ENCODE measurements at places on chromosomes 6 and 20.

GRCh38 chr6:89657445-89658158 is 19.1 kb upstream of the LYRM2 start:
- DNase-seq: no peak

GRCh38 chr6:6218759-6219085 is 101.7 kb downstream of the F13A1 start:
- no peak for DNase-seq

DNA sequence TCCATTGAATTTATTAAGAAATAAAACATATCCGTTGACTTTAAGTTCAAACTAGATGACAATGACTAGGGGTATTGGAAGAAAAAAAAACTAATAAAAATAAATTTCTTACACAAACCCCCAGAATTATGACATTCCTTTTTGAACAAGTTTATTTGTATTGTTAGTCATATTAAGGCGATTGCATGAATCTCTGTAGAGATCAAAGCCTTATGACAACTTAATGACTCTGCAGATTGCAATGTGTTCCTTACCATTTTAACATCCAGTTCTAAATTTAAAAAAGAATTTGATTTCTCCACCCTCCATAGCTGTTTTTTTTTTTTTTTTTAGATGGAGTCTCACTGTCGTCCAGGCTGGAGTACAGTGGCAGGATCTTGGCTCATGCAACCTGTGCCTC is 189.8 kb upstream of the CEP162 start:
- no peak for DNase-seq

GRCh38 chr6:46472243-46472642 is 19.0 kb downstream of the RCAN2 start:
- no peak for DNase-seq

GRCh38 chr6:38852215-38852614 is 137.1 kb downstream of the DNAH8 start:
- no peak for DNase-seq

Data from T follicular helper cell (primary cell).